ENCODE measurements at places on chromosomes 1 and 21. TPM values are rescaled to one million over a fixed set of nuclear protein-coding genes. Genes with fewer than 3 reads are reported as not detected.

DNA sequence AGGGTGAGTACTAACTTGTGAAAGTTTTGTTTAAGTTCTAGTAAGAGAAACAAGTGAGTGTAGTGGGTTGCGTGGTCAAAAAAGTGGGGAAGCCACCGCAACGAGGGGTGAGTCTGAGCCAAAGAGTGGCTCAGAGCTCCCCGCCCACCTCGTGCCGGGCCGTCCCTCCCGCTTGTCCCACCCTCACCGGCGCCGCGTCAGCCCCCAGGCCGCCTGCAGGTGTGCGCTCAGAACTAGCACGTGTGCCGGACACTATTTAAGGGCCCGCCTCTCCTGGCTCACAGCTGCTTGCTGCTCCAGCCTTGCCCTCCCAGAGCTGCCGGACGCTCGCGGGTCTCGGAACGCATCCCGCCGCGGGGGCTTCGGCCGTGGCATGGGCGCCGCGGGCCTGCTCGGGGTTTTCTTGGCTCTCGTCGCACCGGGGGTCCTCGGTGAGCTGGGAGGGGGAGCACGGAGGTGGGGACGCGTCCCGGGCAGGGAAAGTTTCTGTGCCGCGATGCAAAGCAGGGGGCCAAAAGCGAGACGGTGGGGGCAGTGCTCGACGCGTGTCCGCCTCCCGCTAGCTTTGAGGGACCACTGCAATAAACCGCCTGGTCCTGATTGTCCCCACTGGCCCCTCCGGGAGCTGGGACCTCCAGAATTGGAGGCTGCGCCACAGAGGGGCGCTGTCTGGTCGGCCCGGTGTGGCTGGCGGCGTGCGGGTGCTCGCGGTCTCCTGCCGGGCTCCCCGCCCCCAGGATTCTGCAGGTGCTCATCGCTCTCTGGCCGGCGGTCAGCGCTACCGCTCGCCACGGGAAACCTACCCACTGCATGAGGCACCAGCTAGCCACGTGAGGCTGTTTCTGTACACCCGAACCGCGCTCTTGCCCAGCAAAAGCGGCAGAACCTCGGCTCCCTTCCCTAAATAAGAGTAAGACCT, at the start of gene CR2:
CR2 (plus strand) TSS at position 283 of the 919 bp plus-strand sequence; CDS start at position 374, 91 bp downstream.
- peak; percentile 65 for DNase-seq
- peaks cover 23% of the 10 kb centered on the region for H3K4me1 ChIP-seq
- peak within 1 kb of the TSS; percentile 32 for H3K4me3 ChIP-seq

GRCh38 chr1:167291539-167292185, 71.0 kb downstream of the POU2F1 start:
- DNase-seq = no peak
- H3K27ac ChIP-seq = no peak overlapping the region
- no peak overlapping the region for H3K4me3 ChIP-seq
- peaks cover 1% of the 10 kb centered on the region for H3K4me1 ChIP-seq
- no peaks in the 10 kb centered on the region for H3K36me3 ChIP-seq
- H3K27me3 ChIP-seq = no peaks in the 10 kb centered on the region

GRCh38 chr1:229778794-229779193, 152.7 kb downstream of the URB2 start:
- H3K27ac ChIP-seq = no peak overlapping the region
- no peak overlapping the region for H3K4me3 ChIP-seq
- no peaks in the 10 kb centered on the region for H3K27me3 ChIP-seq
- no peaks in the 10 kb centered on the region for H3K36me3 ChIP-seq

DNA sequence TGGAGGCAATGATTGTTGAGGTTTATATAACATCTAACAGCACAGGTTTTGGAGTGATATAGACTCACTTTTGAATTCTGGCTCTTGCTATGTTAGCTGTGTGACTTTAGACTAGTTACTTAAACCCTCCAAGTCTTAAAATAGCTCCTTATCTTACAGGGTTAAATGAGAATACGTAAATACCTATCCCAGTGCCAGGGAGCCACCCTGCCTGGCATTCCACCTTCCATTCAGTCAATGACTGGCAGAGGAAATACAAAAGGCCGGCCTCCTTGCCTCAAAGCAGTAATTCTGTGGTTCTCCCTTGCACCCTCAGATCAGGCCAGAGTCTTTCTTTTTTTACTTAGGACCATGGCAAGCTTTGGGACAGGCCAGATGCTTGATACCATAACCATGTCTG, 31.8 kb downstream of the DBT start:
- no peaks in the 10 kb centered on the region for H3K27me3 ChIP-seq
- no peak overlapping the region for H3K27ac ChIP-seq
- H3K36me3 ChIP-seq = peaks cover 10% of the 10 kb centered on the region
- DNase-seq = no peak
- no peaks in the 10 kb centered on the region for H3K4me1 ChIP-seq
- no peak overlapping the region for H3K4me3 ChIP-seq

DNA sequence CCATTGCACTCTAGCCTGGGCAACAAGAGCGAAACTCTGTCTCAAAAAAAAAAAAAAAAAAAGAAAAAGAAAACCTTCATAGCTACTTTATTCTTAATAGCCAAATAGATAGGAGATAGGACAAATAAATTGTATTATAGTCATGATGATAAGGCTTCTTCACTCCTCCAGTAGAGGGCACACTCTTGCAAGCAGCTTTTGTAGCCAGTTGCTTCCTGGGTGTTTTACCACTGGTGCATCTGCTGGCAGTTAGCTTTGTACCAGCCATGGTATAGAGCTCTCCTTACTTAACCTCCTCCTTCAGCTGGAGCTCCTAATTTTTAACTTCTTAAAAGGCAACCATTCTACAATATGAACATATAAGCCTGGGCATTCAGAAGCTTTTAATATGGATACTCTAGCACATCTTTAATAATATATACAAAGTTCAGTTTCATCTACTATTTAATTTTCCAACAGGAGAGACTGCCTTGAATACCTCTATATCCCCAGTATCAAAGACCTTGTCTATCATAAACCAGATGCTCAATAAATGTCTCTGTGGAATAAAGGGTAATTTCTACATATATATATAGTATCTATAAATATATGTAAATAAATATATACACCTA, 35.8 kb downstream of the EVI5 start:
- H3K4me3 ChIP-seq = no peak overlapping the region
- H3K27ac ChIP-seq = no peak overlapping the region
- no peaks in the 10 kb centered on the region for H3K4me1 ChIP-seq

The BTBD19 gene
- 7.8 TPM for total RNA-seq

GRCh38 chr21:16020878-16021277, 291.1 kb downstream of the USP25 start:
- no peaks in the 10 kb centered on the region for H3K27me3 ChIP-seq
- DNase-seq = no peak

Data from CD8-positive, alpha-beta memory T cell (primary cell).